Right atrium auricular region (tissue), 2 donors: ENCODE measurements at places on chromosomes 13 and 19.

GRCh38 chr13:26017932-26018665, 33.7 kb downstream of the SHISA2 start:
- no peak overlapping the region for H3K4me3 ChIP-seq
- H3K27ac ChIP-seq, result no peak overlapping the region
- no peaks in the 10 kb centered on the region for H3K27me3 ChIP-seq
- no peak for DNase-seq

DNA sequence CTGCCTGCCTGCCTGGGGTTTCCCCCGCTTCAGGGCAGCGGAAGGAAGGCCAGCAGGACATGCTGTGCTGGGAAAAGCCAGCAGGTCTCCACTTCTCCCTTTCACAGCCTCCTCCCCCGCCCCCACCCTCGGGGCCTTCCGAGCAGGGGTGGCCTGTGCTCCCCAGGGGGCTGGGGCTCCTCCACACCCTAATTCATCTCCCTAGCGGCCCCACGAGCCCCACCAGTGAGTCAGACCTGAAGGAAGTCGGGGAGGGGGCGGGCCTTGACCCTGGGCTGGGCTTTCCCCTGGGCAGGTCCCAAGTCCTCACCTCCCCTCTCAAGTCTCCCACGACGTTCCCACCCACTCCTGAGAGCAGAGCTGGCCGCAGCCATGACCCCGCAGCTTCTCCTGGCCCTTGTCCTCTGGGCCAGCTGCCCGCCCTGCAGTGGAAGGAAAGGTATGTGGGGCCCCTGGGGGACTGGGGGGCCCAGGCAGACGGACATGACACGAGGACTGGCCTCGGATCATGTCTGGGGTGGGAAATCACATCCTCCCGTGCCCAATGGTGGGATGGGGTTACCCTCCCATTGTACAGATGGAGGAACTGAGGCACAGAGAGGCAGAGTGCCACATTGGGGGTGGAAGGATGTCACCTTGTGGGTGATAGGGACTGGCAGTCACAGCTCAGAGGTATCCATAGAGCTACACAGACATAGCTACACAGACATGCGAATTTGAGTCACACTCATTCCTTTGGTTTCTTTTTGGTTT, at the start of gene EBI3:
Gene EBI3, plus strand, starts transcription at position 345 of the 753 bp plus-strand sequence. Its CDS starts 28 bp downstream, at position 373.
- peaks cover 6% of the 10 kb centered on the region for H3K4me1 ChIP-seq
- DNase-seq, result no peak
- no peaks in the 10 kb centered on the region for H3K27me3 ChIP-seq
- H3K27ac ChIP-seq, result no peak within 1 kb of the TSS
- no peaks in the 10 kb centered on the region for H3K36me3 ChIP-seq

DNA sequence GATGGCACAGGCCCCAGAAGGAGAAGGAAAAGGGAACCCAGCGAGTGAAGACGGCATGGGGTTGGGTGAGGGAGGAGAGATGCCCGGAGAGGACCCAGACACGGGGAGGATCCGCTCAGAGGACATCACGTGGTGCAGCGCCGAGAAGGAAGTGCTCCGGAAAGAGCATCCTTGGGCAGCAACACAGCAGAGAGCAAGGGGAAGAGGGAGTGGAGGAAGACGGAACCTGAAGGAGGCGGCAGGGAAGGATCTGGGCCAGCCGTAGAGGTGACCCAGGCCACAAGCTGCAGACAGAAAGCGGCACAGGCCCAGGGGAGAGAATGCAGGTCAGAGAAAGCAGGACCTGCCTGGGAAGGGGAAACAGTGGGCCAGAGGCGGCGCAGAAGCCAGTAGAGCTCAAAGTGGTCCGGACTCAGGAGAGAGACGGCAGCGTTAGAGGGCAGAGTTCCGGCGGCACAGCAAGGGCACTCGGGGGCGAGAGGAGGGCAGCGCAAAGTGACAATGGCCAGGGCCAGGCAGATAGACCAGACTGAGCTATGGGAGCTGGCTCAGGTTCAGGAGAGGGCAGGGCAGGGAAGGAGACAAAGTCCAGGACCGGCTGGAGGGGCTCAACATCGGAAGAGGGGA, 1.1 kb downstream of the PPP1R12C start:
- no peaks in the 10 kb centered on the region for H3K27me3 ChIP-seq
- peak; percentile 85 for DNase-seq
- H3K4me3 ChIP-seq, result peak overlapping the region; percentile 80
- H3K27ac ChIP-seq, result peak overlapping the region; percentile 97

DNA sequence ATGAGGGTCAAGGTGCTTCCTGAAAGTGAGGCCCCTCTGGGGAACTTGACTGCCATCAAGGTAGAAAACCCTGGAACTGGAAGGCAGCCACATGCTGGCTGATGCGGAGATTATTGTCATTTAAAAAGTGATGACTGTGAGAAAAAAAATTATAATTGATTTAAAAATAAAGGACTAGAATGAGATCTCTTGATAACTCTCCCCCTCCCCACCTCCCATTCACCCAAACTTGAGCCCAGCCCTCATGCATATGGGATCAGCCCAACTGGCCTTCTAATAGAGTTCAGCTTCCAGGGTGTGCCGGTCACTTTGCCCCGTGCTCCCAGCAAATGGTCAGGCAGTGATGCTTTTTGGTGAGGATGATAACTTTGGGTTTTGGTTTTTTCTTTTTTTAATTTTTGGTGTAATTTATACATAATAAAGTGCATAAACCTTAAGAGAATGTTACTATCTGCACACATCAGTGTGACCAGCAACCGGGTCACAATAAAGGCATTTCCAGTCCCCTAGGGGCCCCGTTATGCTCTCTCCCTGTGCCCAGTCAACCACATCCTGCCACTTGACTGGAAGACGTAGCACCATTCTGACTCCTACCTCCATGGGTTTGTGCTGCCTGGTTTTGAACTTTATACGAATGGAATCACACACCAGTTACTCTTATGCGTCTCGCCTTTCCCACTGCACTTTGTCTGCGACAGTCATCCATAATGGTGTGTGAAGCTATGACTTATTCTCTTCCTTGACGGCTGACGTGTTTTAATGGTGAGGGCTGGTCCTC, 187.9 kb downstream of the USP12 start:
- H3K27ac ChIP-seq, result peak overlapping the region; percentile 71
- H3K27me3 ChIP-seq, result no peaks in the 10 kb centered on the region
- H3K4me1 ChIP-seq, result no peaks in the 10 kb centered on the region
- no peak for DNase-seq
- H3K36me3 ChIP-seq, result no peaks in the 10 kb centered on the region
